ENCODE measurements at places on chromosomes 7 and 10.

GRCh38 chr10:132446661-132447445, 49.9 kb downstream of the PWWP2B start:
- DNase-seq = no peak

- DNase-seq = no peak
These were observed 106.5 kb upstream of the NANOS1 start for GRCh38 chr10:118922972-118923371.

DNA sequence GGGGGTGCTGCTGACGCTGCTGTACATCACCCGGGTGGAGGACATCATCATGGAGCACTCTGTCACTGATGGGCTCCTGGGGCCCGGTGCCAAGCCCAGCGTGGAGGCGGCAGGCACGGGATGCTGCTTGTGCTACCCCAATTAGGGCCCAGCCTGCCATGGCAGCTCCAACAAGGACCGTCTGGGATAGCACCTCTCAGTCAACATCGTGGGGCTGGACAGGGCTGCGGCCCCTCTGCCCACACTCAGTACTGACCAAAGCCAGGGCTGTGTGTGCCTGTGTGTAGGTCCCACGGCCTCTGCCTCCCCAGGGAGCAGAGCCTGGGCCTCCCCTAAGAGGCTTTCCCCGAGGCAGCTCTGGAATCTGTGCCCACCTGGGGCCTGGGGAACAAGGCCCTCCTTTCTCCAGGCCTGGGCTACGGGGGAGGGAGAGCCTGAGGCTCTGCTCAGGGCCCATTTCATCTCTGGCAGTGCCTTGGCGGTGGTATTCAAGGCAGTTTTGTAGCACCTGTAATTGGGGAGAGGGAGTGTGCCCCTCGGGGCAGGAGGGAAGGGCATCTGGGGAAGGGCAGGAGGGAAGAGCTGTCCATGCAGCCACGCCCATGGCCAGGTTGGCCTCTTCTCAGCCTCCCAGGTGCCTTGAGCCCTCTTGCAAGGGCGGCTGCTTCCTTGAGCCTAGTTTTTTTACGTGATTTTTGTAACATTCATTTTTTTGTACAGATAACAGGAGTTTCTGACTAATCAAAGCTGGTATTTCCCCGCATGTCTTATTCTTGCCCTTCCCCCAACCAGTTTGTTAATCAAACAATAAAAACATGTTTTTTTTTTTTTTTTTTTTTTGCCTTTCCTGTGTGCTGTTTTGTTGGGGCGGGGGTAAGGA, 55.8 kb downstream of the TSPAN15 start:
- DNase-seq = no peak

GRCh38 chr10:49688920-49689319, 9.5 kb downstream of the C10orf53 start:
- DNase-seq = no peak

DNA sequence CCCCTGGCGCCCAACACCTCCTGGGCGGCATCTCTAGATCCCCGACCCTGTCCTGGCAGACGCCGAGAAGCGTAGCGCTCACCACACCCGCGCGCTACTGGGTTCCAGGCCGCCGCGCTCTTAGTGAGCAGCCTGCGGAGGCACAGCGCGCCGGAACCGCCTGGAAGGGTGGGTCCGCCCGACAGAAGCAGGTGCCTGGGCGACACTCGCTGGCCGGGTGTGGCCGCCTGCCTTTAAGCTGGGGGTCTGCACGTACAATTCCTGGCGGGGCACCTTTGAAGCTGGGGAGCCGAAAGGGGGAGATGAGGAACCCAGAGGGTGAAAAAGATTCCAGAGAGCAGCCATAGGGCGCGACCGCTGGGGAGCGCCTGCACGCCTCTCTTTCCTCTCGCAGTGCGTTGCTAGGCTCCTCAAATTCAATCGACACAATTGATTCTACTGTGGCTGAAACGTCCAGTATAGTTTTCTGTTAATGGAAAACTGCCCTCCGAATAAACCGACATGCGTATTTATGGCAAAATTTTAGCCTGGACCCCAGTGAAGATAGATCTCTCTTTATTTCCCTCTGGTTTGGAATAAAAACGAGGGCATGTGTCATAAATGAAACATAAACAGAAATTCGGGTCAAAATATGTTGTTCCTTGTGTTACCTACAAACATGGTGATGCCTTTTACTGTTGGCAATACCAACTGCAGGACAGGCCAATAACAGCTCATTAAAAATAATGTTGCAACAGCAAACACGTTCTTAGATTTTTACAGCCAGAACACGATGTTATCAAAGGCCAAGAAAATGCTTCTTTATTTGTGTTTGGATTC, 4.6 kb downstream of the HMX3 start:
- no peak for DNase-seq

DNA sequence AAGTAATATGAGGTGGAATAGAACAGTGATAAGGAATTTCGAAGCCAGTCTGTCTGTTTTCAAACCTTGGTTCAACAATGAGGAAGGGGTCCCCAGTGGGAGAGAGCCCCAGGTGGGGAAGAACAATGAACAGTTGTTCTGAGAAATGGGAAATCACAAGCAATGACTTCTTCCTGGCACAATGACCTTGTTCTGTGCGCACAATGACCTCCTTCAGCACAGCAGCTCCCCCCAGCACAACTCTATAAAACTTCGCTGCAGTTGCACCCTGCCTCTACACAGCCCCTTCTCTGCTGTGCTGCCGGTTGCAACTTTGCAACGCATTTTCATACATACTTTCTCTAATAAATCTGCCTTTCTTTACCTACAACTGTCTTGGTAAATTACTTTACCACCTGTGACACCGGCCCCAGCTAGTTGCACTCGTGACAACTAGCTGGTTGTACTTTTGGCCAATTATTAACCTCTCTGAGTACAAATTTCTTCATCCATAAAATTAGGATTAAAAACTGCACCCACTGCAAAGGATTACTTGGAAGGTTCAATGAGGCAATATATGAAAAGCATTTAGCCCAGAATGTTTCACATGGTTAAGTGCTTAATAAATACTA, 40.5 kb downstream of the ASB4 start:
- no peak for DNase-seq

GRCh38 chr7:30464231-30464671, 14.3 kb downstream of the NOD1 start:
- DNase-seq = no peak

GRCh38 chr10:30882281-30882680, 149.4 kb downstream of the ZNF438 start:
- no peak for DNase-seq

GRCh38 chr7:24827027-24827426, 69.8 kb upstream of the GSDME start:
- DNase-seq = no peak

GRCh38 chr7:96822824-96823223, 113.2 kb upstream of the SEM1 start:
- DNase-seq = no peak

- DNase-seq = no peak
These were observed 85.4 kb downstream of the SIRT1 start for GRCh38 chr10:67969875-67970274.

DNA sequence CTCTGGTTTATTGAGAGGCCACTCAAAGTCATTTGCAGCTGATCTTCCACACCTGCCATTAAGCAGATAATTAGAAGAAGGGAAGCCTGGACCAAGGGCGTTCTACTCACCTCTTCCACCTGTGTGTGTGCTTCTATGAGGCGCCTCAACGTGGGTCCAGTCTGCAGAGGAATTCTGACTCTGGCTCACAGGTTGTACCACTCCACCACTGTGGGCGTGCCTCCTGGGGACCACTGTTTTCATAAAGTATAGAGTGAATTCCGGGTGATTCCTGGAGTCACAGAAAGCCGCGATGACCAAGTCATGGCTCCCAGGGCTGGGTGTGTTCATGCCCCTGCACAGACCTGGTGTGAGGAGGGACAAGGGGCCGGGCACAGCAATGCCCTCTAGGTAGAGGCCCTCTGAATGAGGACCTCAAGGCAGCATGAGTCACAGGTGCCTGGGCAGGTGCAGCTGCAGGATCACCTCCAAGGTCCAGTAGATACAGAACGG, 408.3 kb upstream of the MGMT start:
- no peak for DNase-seq

DNA sequence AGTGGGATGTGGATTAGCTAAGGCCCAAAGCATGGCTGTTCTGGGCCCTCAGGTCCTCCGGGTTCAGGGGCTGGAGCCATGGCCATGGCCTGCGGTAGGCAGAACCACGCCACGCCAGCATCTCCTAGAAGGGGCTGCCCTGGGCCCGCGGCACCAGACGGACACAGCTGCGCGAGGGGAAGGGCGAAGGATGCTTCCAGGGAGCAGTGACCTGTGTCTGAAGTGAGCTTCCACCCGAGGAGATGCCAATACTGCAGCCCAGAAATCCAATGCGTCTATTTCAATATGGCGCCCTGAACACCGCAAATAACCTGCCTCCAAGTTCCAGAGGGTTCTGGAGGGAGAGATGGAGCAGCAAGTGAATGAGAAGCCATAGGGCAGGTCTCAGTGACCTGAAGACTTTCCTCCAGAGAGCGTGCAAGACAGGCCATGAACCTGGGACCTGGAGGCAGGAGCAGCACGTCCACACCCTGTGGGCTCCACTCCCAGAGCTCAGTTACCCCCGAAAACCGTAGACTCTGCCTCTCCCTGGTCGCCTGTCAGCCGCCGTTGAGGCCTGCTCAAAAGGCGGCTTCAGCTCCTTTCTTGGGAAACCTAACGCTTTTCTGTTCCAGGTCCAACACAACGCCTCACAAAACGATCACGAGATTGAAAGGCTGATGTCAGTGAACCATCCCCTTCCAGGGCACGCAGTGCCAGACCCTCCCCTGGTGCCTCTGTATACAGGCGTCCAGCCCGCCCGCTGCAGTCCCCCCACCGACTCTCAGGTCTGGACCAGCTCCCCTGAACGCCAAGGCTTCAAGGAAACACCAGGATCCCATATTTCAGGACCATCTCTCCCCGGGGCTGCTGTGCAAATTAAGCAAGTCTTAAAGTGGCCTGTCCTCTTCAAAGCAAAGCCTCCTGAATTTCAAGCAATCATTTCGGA, 37.4 kb downstream of the AMZ1 start:
- DNase-seq = no peak

- DNase-seq = no peak
These were observed 55.7 kb upstream of the PTER start for GRCh38 chr10:16381083-16381482.

Measured in right renal pelvis (tissue), 4 donors.